Ovary (tissue), 10 donors: ENCODE measurements at places on chromosomes 5 and 9.

DNA sequence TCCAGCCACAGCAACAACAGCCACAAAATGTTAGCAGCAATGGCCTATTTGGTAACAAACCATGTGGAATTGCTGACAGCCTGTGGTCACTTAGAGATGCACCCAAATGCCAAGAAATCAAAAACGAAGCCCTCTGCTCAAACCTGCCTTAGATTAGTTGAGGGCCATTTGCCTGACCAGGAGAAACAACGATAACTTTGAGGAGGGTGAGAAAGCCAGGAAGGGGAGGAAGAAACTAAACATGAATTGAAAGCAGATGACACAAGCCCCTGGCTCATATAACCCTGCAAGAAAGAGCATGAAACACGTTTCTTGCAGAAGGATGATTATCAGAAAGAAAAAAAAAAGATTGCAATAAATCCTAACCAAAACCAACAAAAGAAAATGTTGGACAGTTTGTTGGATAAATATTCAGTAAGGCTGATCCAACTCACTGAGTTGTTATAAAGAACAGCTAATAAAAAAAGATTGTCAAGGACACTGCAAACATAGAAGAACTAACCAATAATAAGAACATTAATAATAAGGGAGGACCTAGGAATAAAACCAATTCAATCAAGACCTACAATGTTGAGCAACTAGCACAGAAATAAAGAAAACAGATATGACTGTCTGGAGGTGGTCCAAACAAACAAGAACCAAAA lies 140.5 kb upstream of the SLC30A5 start:
- no peak for DNase-seq

- DNase-seq = no peak
Measured at GRCh38 chr9:112863746-112864145, 26.9 kb downstream of the SLC46A2 start.

DNA sequence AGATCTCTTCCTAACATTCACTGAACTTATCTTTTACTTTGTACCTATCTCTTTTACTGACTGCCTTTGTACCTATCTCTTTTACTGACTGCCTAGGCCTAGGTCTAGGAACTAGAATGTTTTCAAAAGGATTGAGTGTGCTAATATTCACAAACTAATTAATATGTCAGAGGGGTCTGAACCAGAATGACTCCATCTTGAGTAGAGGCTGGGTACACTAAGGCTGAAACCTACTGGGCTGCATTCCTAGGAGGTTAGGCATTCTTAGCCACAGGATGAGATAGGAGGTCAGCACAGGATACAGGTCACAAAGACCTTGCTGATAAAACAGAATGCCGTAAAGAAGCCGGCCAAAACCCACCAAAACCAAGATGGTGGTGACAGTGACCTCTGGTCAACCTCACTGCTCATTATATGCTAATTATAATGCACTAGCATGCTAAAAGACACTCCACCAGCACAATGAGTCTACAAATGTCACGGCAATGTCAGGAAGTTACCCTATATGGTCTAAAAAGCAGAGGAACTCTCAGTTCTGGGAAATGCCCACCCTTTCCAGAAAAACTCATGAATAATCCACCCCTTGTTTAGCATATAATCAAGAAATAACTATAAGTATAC lies 2.5 kb upstream of the RHOBTB3 start:
- no peak for DNase-seq

- DNase-seq = no peak
Measured at GRCh38 chr9:137049544-137050449, 3.8 kb upstream of the NPDC1 start.
